ENCODE measurements at places on chromosomes 2 and 18. TPM values are rescaled to one million over a fixed set of nuclear protein-coding genes. Genes with fewer than 3 reads are reported as not detected.

FKBP7 gene
- 1.8 TPM for total RNA-seq

LYG1 gene
- 2.5 TPM for total RNA-seq

KCNG2 gene
- not detected for total RNA-seq

MRPL44 gene
- 28.3 TPM for total RNA-seq

- no peaks in the 10 kb centered on the region for H3K27me3 ChIP-seq
- no peak overlapping the region for H3K4me3 ChIP-seq
- H3K27ac ChIP-seq, result no peak overlapping the region
- H3K4me1 ChIP-seq, result peaks cover 8% of the 10 kb centered on the region
- H3K36me3 ChIP-seq, result peaks cover 2% of the 10 kb centered on the region
These were observed 34.1 kb upstream of the SLC39A10 start for GRCh38 chr2:195622966-195623365.

DNA sequence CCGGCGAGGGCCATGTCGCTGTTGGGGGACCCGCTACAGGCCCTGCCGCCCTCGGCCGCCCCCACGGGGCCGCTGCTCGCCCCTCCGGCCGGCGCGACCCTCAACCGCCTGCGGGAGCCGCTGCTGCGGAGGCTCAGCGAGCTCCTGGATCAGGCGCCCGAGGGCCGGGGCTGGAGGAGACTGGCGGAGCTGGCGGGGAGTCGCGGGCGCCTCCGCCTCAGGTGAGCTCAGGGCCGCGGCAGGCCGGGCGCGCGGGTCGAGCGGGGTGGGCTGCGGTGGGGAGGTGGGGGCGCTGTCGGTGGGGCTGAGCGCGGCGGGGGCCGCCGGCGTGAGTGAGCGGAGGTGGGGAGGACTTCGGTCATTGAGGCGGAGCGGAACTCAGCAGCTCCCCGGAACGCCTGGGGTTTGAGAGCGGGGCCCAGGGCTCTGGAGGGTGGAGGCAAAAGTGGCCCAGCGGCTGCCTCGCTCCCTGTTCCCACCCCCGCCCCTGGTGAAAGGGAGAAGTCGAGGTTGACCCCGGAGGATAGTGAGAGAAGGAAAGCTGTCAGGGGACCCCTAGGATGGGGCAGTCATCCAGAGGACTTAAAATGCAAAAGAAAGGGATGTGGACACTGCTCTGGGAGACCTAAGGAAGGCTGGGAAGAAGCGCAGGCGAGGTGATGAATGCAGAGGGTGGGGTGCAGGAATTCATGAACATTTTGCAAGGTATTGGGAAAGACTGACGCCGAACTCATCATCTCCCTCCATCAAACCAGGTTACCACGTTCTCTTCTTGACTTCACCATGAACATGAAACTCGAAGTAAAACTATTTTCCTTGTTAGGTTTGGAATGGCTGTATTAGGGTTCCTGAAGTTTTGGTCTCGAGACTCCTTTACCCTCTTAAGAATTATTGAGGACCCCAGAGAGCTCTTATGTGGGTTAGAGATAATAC is 633 bp downstream of the MALT1 start:
- peak overlapping the region; percentile 97 for H3K27ac ChIP-seq
- peak overlapping the region; percentile 98 for H3K4me3 ChIP-seq

DNA sequence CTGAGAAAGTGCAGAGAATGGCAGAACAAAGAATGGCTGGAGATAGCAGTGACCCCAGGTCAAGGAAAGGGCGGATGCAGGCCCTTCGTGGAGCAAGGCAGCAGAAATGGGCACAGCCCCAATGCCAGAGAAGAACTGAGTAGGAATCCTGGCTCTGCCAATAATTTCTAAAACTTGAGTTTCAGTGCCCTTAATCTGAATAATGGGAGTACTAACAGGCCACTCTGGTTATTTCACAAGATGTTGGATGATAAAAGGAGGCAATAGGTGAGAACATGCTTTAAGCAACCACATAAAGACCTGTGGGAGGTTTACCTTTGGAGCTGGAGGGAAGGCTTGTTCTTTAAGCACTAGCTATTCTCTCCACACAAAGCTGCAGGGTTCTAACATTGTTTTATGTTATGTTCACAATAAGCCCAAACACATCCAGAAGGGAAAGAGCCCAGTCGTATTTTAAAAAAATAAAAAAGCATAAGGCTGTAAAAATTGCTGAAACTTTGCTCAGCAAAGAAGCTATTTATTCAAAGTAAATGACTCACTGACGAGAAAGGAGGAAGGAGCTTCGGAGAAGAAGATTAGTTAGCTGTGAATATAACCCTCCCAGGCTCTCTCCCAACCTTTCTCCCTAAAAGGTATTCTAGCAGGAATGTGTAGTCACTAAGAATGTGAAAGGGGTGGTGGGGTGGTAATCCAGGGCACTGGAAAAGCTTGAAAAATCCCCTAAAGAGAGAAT is 470.2 kb downstream of the TXNL1 start:
- no peak overlapping the region for H3K27ac ChIP-seq
- no peaks in the 10 kb centered on the region for H3K4me1 ChIP-seq

DNA sequence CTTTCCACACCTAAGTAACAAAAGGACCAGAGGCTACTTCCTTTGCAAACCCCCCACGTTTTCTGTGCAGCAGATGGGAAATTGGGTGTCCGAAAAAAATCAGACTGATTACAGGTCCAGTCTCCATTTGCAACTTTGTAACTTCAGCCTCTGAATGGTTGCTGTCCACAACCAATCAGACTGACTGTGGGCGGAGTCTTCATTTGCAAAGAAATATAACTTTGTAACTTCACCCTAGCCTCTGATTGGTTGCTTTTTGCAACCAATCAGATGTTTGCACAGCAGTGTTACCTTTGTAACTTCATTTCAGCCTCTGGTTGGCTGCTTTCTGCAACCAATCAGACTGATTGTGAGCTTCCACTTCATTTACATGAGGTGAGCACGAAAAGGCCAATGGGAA is 27.8 kb upstream of the CACNB4 start:
- no peak for DNase-seq
- no peak overlapping the region for H3K27ac ChIP-seq
- H3K27me3 ChIP-seq, result no peaks in the 10 kb centered on the region
- H3K4me3 ChIP-seq, result no peak overlapping the region

DNA sequence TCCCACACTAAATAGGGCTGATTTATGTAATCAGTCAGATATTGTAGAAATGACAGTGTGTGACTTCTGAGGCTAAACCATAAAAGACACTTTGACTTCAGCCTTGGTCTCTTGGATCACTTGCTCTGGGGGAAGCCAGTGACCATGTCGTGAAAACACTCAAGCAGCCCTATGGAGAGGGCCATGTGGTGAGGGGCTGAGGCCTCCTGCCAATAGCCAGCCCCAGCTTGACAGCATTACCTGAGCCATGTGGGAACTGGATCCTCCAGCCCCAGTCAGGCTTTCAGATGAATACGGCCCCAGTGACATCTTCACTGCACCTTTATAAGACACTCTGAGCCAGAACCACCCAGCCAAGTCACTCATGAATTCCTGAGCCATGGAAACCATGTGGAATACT is 20.8 kb downstream of the TNS1 start:
- H3K27me3 ChIP-seq, result peaks cover 4% of the 10 kb centered on the region
- no peak overlapping the region for H3K27ac ChIP-seq
- H3K36me3 ChIP-seq, result no peaks in the 10 kb centered on the region
- DNase-seq, result no peak
- H3K4me3 ChIP-seq, result no peak overlapping the region

- no peak overlapping the region for H3K27ac ChIP-seq
- peaks cover 9% of the 10 kb centered on the region for H3K27me3 ChIP-seq
- peaks cover 6% of the 10 kb centered on the region for H3K4me1 ChIP-seq
- no peak for DNase-seq
- H3K4me3 ChIP-seq, result no peak overlapping the region
- peaks cover 13% of the 10 kb centered on the region for H3K36me3 ChIP-seq
These were observed 94.2 kb upstream of the DLX2 start for GRCh38 chr2:172196768-172197431.

DNA sequence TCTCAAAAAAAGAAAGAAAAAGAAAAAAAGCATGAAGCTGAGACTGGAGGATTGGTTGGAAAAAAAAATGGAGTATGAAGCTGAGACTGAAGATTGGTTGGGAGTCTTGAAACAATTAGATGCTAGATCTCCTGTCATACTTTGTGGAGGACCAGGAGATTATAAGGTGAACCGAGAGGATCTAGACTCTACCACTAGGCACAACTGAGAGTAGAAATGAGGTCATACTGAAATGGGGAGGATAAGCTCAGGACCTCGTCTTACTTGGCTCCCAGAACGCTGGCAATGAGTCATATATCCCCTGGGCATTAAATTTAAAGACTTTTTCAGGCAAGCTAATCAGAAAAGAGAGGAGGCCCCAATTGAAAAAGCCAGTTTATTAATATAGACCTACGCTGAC is 3.3 kb upstream of the ORC2 start:
- no peaks in the 10 kb centered on the region for H3K27me3 ChIP-seq
- H3K36me3 ChIP-seq, result peaks cover 5% of the 10 kb centered on the region
- DNase-seq, result no peak
- no peak overlapping the region for H3K27ac ChIP-seq
- H3K4me3 ChIP-seq, result no peak overlapping the region

- peaks cover 21% of the 10 kb centered on the region for H3K4me1 ChIP-seq
- H3K4me3 ChIP-seq, result no peak overlapping the region
- peaks cover 20% of the 10 kb centered on the region for H3K36me3 ChIP-seq
- H3K27me3 ChIP-seq, result no peaks in the 10 kb centered on the region
- H3K27ac ChIP-seq, result no peak overlapping the region
These were observed 120.1 kb upstream of the MGAT5 start for GRCh38 chr2:134133622-134134312.

- no peak overlapping the region for H3K27ac ChIP-seq
- no peaks in the 10 kb centered on the region for H3K27me3 ChIP-seq
- no peaks in the 10 kb centered on the region for H3K36me3 ChIP-seq
These were observed 140.1 kb downstream of the NR4A2 start for GRCh38 chr2:156192468-156192867.

DNA sequence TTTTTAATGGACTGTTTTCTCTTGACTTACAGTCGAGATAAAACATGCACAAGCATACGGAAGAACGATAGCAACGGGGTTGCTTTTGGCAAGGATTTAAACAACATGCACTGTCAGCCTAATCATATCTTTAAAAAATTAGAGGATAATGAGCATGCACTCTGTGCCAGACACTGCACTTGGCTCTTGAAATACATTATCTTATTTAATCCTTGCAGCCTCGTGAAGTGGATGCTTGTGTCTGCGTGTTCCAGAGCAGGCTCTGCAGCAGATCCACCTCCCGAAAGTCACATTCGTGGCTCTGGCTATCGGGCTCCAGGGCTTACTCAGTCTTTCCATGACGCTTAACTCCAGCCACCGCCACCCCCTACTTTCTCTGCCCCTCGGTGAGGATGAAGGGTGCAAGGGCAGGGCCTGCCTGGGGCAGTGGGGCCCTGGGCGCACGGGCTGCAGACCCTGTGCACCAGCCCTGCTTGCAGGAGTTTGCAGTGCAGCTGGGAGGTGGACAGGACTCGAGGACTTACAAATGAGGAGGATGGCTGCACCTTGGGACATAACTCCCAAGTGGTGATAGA is 61.7 kb downstream of the ACKR3 start:
- no peak overlapping the region for H3K27ac ChIP-seq
- DNase-seq, result no peak
- peaks cover 2% of the 10 kb centered on the region for H3K27me3 ChIP-seq

GRCh38 chr2:148968776-148969319 is 69.7 kb upstream of the LYPD6B start:
- no peak for DNase-seq
- peaks cover 8% of the 10 kb centered on the region for H3K36me3 ChIP-seq
- no peaks in the 10 kb centered on the region for H3K27me3 ChIP-seq
- H3K4me3 ChIP-seq, result no peak overlapping the region
- no peak overlapping the region for H3K27ac ChIP-seq

DNA sequence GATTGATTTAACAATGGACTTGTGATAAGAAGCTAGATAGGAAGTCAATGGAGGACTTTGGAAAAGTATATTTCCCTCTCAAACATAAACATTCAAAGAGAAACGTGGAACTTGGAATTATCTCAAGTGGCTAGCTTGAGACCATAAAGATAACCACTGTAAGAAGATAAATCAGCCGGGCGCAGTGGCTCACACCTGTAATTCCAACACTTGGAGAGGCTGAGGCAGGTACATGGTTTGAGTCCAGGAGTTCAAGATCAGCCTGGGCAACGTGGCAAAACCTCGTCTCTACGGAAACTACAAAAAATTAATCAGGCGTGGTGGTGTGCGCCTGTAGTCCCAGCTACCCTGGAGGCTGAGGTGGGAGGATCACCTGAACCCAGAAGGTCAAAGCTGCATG is 405.9 kb upstream of the ACVR2A start:
- no peak overlapping the region for H3K4me3 ChIP-seq
- H3K36me3 ChIP-seq, result no peaks in the 10 kb centered on the region

DNA sequence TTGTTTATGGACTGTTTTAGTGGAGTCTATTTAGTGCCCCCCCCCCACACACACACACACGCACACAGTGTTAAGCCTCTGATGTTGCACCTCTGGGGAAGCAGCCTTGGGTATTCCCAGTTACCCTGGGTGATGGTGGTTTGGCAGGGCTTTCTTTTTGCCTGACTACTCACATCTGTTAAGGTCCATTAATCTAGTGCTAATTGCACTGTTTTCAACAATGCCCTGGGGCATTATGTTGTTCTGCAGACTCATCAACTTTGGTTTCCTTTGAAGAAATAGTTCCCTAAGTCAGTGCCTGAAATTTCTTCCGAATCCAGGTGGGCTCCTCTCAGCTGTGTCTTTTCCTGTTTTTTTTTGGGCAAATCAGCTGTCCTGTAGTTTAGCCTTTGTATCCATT is 34.7 kb downstream of the SPOPL start:
- peaks cover 31% of the 10 kb centered on the region for H3K36me3 ChIP-seq
- no peaks in the 10 kb centered on the region for H3K27me3 ChIP-seq
- H3K4me3 ChIP-seq, result no peak overlapping the region
- no peak for DNase-seq

DNA sequence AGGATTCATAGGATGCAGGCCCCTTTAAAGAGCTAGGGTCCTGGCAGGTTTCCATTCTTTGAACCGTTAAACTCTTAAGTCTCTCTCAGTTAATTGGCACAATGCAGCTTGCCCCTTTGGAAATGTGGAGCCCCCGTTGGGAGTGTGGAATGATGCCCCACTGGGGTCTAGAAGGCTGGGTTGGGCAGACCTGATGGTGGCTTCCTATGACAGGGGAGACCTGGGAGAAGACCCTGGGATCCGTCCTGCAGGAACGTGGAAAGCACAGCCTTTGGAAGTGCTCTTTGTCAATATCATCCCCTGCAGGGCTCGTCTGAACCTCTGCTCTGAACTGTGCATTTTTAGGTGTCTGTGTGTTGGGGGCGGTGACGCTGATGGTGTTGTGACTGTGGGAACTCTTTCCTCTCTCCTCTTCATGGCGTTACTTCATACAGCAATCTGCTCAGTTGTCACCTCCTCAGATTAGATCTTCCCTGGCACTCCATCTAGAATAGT is 190.6 kb downstream of the MYCN start:
- H3K4me3 ChIP-seq, result no peak overlapping the region
- no peak for DNase-seq
- no peaks in the 10 kb centered on the region for H3K4me1 ChIP-seq
- no peak overlapping the region for H3K27ac ChIP-seq
- H3K27me3 ChIP-seq, result no peaks in the 10 kb centered on the region

DNA sequence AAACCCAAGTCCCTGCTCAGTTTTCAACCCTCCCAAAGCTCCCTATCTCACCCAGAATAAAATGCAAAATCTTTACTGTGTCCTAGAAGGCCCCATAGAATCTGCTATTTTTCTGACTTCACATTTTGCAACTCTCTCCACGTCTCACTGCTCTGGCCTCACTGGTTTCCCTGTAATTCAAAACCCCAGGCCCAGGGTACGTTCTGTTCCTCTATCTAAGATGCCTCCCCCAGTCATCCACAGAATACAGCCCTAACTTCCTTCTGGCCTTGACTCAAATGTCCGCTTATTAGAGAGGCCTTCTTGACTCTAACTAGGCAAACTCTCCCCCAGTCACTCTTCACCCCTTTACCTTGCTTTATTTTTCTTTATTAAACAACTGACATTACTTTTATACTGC is 42.0 kb downstream of the FAM161A start:
- DNase-seq, result no peak
- no peak overlapping the region for H3K27ac ChIP-seq
- H3K27me3 ChIP-seq, result peaks cover 17% of the 10 kb centered on the region
- H3K4me1 ChIP-seq, result no peaks in the 10 kb centered on the region
- no peak overlapping the region for H3K4me3 ChIP-seq

Data from activated naive CD8-positive, alpha-beta T cell treated with anti-CD3 and anti-CD28 coated beads, Interleukin-2, amount 10 ng/mL, durations not matched to agents 7 days and 5 days (primary cell).